ENCODE measurements at places on chromosomes 5 and 9. TPM values are rescaled to one million over a fixed set of nuclear protein-coding genes. Genes with fewer than 3 reads are reported as not detected.

DNA sequence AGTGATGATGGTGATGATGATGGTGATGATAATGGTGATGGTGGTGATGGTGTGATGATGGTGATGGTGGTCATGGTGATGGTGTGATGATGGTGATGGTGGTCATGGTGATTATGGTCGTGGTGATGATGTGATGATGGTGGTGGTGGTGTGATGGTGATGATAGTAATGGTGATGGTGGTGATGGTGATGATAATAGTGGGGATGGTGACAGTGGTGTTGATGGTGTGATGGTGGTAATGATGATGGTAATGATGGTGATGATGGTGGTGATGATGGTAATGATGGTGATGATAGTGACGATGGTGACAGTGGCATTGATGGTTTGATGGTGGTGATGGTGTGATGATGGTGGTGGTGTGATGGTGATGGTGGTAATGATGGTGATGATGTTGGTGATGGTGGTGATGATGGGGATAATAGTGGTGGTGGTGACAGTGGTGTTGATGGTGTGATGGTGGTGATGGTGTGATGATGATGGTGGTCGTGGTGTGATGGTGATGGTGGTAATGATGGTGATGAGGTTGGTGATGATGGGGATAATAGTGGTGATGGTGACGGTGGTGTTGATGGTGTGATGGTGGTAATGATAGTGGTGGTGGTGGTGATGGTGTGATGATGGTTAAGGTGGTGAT, 6.5 kb downstream of the STKLD1 start:
- DNase-seq, result no peak

DNA sequence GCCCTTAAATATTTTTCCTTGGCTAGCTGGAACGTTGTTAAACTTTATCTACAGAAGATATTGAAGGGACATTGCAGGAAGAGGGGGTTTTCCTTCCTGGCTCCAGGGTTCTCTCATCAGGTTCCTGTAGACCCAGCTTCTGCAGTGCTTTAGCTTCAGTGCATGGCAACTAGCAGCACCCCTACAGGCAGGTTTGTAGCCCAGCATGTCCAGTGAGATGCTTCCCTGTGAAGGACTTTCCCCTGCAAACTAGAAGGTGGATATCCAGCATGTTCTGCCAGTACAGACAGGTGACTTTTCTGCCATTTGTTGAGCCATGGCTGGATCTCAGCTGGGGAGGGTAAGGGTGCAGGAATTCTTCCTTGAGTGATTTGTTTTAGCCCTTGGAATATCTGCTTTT, 10.4 kb downstream of the CCL28 start:
- DNase-seq, result no peak

The DOCK2 gene
- total RNA-seq, result 12.5 TPM

- peak; percentile 41 for DNase-seq
Measured at GRCh38 chr5:37552770-37553719, 173.9 kb downstream of the WDR70 start.

The PCDHB14 gene
- 0.88 TPM for total RNA-seq

The OGN gene
- total RNA-seq, result not detected

The CNTLN gene
- 9.6 TPM for total RNA-seq

DNA sequence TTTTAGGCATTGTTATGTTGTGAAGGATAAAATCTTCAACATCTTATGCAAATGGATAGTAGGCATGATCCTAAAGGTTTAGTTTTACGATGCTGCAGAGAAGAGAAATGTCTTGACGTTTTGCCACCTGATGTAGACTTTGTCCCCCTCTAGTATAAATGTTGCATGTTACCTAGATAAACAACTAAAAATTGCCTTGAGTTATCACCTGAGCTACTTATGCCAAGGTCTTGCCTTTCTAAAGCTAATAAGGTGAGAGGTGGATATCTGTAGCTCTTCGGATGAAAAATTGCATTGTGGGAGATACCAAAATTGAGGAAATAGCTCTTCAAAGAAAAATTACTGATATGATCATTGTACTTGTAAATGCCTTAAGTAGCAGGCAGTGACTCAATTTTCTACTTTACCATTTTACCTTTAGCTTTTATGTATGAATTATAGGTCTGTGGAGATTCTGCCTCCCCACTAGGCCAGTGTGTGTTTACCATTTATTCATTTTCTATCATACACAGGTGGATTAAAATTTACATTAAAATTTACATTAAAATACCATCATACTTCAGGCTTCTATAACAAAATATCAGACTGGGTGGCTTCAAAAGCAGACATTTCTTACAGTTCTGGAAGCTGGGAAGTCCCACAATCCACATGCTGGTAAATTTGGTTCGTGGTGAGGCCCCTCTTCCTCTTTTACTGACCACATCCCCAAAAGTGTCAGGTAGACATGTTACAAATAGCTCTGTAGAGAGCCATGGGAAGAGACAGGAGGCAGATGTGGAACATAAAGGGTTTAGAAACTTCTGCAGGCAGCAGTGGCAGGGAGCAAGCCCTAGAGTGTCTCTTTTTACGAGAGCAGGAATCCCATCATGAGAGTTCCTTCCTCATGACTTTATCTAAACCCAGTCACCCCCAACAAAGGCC, 100.7 kb upstream of the ERBIN start:
- no peak for DNase-seq

The SHOC1 gene
- total RNA-seq, result not detected

The SOX30 gene
- not detected for total RNA-seq

DNA sequence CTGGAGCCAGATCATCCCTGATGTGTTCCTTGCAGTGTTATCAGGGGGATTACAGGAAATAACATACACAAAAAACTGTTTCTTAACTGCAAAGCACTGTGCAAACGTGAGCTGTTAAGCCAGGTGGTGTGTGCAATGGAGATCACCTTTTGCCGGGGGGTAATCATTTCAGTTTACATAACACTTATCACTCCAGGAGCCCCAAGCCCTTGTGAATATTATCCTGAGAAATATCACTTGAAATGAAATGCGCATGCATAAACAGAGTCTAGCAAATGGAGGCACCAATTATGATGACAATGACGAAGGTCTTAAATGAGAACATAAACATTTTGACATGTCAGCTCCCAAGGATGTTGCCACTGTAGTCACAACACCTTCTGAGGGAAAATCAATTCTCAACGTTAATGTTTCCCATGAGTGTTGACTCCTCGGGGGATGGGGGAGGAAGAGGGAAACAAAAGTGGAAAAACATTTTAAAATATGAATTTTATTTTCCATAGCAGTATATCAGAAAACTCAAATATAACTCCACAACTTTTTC, 54.5 kb upstream of the RAD23B start:
- no peak for DNase-seq

- DNase-seq, result no peak
Measured at GRCh38 chr5:72380492-72381274, 60.5 kb downstream of the PTCD2 start.

The RNF130 gene
- total RNA-seq, result 38.4 TPM

The CARTPT gene
- total RNA-seq, result not detected

DNA sequence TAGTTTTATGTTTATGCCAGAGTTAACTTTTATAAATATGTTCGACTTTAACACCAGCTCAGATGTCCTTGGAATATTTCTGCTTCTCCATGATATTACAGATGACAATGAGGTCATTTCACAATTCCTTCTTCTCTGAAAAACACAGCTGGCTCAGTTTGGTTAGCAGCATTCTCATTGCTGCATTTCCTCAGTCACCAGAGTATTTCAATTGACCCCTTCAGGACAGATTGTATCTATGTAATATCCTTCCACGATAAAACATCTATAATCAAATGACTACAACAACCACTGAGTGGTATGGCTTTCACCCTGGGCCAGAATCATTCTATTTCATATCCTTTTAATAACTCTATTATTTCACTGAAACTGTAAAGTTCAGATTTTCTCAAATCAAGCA, 148.7 kb downstream of the OXCT1 start:
- DNase-seq, result no peak

The ANKRD18A gene
- total RNA-seq, result not detected

The SLC6A19 gene
- total RNA-seq, result not detected

- DNase-seq, result no peak
Measured at GRCh38 chr5:167764641-167765289, 526.7 kb upstream of the WWC1 start.

GRCh38 chr5:16229357-16229940, 49.9 kb upstream of the MARCHF11 start:
- DNase-seq, result no peak

The SNCB gene
- not detected for total RNA-seq

The GAPT gene
- total RNA-seq, result not detected
